Renal pelvis (tissue), 12 donors: ENCODE measurements at places on chromosomes 4 and X. TPM values are rescaled to one million over a fixed set of nuclear protein-coding genes. Genes with fewer than 3 reads are reported as not detected.

Gene PLP1
- polyA plus RNA-seq = 10.4 TPM

Gene PFKFB1
- 0.65 TPM for polyA plus RNA-seq

Gene CENPVL2
- polyA plus RNA-seq = 0.33 TPM

Gene AGTR2
- polyA plus RNA-seq = 61.1 TPM

Gene EXOC1L
- not detected for polyA plus RNA-seq

Gene SPIN3
- polyA plus RNA-seq = 18.3 TPM

Gene SPANXD
- not detected for polyA plus RNA-seq

Gene ABHD18
- 21.7 TPM for polyA plus RNA-seq

Gene SUPT20HL1
- polyA plus RNA-seq = not detected

Gene PRR32
- not detected for polyA plus RNA-seq

Gene S100G
- not detected for polyA plus RNA-seq

Gene TMPRSS11D
- polyA plus RNA-seq = 0.27 TPM

Gene ANTXR2
- polyA plus RNA-seq = 68.5 TPM

Gene FBXO8
- 31.5 TPM for polyA plus RNA-seq

Gene FGB
- 165 TPM for polyA plus RNA-seq

Gene FREM3
- polyA plus RNA-seq = 0.07 TPM
